ENCODE measurements at places on chromosomes 7 and 10. TPM values are rescaled to one million over a fixed set of nuclear protein-coding genes. Genes with fewer than 3 reads are reported as not detected.

Gene KEL
- total RNA-seq: 5.1 TPM

Gene AGBL3
- total RNA-seq: 5.8 TPM

Gene ZNF438
- 11.3 TPM for total RNA-seq

Gene METTL2B
- total RNA-seq: 38.6 TPM

Gene SRRM3
- total RNA-seq: 20.2 TPM

Gene ARHGEF35
- total RNA-seq: 6.2 TPM

Gene AGR2
- total RNA-seq: 17.9 TPM

Gene OR9A2
- not detected for total RNA-seq

Gene MMP21
- 1.2 TPM for total RNA-seq

Gene GPR22
- total RNA-seq: 2.4 TPM

Gene VPS50
- 107 TPM for total RNA-seq

Gene HTRA1
- 172 TPM for total RNA-seq

Gene ANLN
- 21.6 TPM for total RNA-seq

Gene UCMA
- total RNA-seq: not detected

Gene SPDYE9
- not detected for total RNA-seq

Gene PPP1R3C
- total RNA-seq: 69.8 TPM

Gene DKK1
- total RNA-seq: 5.7 TPM
